Non-pigmented ciliary epithelial cell (primary cell): ENCODE measurements at places on chromosomes 4 and X.

- no peak for DNase-seq
Measured at GRCh38 chrX:153411255-153411987, at the start of gene ZFP92. Gene ZFP92 (plus strand): TSS chrX:153411472. CDS start chrX:153418323, 6,851 bp downstream.

DNA sequence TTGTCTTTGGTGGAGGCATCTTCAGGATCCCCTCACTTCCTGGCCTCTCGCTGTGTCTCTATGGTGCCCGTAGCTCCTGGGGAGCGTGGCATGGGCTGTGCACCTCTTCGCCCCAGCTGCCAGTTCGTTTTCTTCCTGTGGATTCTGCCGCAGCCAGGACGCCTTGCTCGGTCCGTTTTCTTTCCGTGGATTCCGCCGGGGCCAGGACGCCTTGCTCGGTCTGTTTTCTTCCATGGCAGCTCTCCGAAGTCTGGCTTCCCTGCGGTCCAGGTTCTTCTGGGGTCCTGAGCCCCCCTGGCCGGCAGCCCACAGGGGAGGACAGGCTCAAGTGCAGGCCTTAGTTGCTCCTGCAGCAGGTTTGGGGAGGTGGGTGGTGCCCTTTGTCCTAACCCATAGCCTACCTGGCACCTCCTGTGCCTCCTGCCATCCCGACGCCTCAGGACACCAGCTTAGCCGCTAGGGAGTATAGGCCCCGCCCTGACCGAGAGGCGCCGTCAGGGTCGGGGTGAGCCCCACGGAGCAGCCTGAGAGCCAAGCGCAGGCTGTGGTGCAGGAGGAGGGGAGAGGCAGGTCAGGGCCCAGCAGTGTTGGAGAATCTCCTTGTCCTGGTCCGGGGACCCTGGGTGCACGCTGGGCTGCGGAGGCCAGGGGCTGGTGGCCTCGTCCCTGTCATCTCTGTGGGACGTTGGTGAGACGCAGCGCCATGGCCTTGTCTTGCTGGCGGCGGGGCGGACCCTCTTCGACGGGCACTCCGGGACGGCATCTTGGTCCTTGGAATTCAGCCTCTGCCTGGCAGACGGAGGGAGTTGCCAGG, 27.1 kb downstream of the UVSSA start:
- no peak for DNase-seq

DNA sequence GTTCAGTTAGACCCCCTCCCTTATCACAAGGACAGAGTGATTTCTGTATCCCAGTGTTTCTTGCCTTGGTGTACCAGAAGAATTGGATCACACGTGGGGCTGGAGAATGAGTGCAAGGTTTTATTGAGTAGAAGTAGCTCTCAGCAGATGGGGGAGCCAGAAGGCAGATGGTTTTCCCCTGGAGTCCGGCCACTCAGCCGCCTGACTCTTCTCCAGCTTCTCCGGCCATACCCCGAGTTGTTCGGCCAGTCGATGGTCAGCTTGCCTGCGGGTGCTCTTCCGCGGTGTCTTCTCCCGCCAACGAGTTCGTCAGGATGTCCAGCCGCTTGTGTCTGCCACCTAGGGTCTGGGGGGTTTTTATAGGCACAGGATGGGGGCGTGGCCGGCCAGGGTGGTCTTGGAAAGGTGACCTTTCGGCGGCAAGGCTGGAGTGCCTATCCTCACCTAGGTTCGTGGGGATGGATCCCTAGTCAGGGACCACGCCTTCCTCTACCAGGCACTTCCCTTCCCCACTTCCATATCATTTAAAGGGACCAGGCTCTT, 14.5 kb downstream of the GAB1 start:
- DNase-seq = no peak

DNA sequence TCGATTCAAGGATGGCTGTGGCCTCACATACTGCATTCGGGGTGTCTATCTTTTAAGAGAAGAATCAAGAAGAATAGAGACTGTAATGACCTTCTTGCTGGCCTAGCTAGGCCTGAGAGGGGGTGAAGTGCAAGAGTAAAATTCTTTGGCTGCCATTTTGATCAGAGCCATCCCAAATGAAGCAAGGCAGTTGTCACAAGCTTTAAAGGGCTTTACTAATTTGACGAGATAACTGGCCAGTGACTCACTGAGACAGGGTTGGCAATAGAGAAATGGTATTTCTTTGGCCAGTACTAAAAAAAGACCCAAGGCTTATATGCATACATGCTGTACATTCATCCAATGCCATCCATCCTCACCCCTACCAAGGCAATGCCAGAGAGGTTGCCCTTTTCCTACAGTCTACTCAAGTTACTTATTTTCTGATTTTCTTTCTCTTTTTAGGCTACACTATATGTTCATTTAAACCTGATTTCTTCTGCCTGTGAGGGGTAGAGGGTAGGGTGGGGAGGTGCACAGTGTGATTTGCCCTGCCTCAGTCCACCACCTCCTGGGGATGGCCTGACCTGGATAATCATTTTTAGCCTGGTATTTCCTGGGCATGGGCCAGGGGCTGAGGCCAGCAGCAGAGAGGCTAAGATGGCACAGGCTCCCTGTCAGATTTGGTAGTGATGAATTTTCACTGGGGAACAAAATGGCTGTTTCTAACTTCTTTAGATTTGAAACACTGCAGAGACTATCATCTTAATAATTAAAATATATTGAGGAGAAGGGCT, 32.2 kb downstream of the ATG4A start:
- no peak for DNase-seq

DNA sequence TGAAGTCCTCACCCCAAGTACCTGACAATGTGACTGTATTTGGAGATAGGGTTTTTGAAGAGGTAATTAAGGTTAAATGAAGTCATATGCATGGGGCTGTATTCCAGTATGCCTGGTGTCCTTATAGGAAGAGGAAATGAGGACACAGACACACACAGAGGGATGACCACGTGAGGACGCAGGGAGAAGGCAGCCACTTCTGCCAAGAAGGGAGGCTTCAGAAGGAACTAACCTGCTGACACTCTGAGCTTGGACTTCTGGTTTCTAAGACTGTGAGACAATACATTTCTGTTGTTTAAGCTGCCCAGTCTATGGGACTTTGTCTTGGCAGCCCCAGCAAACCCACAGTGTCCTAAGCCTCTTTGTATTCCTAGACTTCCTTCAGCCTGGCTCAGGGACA, 3.0 kb upstream of the SLC2A9 start:
- no peak for DNase-seq

- DNase-seq = no peak
Measured at GRCh38 chr4:82983444-82983843, 27.2 kb downstream of the LIN54 start.

DNA sequence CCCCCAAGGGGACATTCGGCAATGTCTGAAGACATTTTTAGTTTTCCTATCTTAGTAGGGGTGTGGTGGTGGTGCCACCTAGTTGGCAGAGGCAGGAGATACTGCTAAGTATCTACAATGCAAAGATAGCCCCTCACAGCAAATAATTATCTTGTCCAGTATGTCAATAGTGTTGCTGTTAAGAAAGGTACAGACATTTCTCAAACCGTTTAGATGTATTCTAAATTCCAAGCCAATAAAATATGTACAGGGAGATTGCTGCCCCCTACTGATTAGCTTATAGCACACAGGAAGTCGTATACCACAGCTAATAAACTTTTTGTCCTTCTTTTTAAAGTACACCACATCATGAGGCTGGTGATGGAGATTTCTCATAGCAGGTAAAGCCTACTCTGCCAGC, 260.5 kb downstream of the TMA16 start:
- DNase-seq = no peak

DNA sequence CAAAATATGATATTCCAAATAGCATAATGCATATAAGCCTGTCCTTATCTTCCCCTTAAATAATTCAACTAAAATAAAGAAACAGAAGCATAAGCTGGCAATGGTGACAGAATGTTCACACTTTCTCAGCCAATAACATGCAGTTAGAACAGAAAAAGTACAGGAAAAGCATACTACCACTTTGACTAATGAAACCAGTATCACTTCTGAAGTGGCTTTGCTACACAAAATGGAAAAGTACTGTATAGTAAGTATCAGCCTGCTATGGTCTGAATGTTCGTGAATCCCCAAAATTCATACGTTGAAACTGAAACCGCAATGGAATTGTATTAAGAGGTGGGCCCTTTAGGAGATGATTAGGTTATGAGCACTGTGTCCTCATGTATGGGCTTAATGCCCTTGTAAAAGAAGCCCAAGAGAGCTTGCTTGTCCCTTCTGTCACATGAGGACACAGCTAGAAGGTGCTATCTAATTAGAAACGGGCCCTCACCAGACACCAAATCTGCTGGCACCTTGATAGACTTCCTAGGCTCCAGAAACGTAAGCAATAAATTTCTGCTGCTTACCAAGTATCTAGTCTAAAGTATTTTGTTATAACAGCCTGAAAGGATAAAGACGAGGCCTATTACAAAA, 102.6 kb downstream of the PRDM5 start:
- no peak for DNase-seq

DNA sequence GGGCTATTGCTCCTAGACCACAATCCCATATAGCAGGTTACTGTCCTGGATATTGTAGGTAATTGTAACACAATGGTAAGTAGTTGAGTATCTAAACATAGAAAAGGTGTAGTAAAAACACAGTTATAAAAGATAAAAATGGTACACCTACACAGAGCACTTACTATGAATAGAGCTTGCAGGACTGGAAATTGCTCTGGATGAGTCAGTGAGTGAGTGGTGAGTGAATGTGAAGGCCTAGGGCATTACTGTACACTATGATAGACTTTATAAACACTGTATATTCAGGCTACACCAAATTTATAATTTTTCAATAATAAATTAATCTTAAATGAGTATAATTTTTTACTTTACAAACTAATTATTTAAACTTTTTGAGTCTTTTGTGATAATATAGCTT, 425.7 kb downstream of the PABPC4L start:
- peak; percentile 26 for DNase-seq

DNA sequence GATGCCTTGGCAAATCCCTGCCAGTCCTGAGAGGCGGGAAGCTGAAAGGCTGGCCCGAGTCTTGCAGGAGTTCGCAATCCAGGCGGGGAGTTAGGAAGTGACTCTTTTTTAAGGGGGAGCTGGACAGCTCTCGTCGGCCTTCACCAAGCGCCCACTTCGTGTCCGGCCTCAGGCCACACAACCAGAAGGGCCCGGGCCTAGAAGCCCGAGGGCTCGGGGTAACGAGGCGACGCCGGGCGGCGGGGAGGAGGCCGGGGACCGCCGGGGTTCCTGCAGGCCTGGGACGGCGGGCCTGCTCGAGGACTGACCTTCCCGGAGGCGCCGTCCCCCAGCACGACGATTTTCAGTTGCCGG, 395 bp downstream of the RAB28 start:
- DNase-seq = no peak

- DNase-seq = peak; percentile 80
Measured at GRCh38 chr4:77699731-77700210, 94.2 kb downstream of the CXCL13 start.

DNA sequence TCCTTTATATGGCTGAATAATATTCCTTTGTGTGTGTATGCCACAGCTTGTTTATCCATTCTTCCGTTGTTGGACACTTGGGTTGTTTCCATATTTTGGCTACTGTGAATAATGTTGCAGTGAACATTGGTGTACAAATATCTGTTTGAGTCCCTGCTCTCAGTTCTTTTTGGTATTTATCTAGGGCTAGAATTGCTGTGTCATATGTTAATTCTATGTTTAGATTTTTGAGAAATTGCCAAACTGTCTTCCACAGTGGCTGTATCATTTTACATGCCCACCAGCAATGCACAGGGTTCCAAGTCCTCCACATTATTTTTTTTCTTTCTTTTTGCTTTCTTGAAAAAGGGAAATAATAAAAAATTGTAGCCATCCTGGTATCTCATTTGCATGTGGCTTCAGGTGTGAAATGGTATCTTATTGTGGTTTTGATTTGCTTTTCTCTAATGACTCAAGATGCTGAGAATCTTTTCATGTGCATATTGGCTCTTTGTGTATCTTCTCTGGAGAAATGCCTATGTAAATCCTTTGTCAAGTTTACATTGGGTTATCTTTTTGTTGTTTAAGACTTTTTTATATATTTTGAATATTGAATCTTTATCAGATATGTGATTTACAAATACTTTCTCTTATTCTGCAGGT, 129.7 kb downstream of the RAPGEF2 start:
- no peak for DNase-seq

DNA sequence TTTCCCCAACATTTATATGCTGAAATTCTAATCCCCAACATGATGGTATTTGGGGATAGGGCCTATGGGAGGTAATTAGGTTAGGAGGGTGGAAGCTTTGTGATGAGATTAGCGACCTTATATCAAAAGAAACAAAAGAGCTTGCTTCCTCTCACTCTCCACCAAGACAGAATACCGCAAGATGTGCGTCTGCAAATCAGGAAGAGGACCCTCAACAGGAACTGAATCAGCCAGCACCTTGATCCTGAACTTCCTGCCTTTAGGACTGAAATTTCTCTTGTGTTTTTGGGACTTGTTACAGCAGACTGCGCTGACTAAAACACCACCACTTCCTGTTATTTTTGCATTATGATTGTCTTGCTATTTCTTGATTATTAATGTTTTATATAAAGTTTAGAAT, 1889.4 kb downstream of the C4orf33 start:
- no peak for DNase-seq

GRCh38 chr4:31146366-31146765, 426.2 kb downstream of the PCDH7 start:
- DNase-seq = no peak

DNA sequence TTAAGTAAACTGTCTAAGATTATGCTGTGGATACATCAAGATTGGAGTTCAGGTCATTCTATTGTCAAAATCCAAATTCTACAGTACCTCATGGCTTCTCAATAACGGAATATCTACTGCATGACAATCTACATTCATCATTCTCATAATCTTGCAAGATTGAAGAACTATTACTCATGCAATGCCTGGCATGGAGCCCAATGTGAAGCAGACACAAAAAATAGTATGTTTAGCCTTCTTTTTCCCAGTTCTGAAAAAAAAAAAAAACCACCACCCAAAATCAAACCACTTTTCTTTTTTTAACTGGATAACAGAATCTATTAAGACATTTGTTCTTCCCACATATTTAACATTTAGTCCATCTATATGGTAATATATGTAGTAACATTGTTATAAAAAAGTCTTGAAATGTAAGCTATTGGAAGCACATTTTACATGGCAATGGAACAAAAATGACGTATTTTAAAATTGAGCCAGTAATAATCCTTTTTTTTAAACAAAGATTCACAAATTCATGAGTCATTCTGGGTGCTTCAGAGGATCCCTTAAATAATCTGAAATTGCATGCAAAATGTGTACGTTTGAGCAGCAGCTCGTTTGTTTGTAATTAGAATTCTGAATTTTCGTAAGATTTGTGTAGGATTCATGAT, 232.2 kb upstream of the FMR1 start:
- no peak for DNase-seq

- peak; percentile 8 for DNase-seq
Measured at GRCh38 chrX:155263854-155264628, at the start of gene RAB39B. Gene RAB39B (minus strand): TSS chrX:155264491. CDS start chrX:155264288, 203 bp downstream.

GRCh38 chr4:833156-833555, 7.2 kb upstream of the CPLX1 start:
- no peak for DNase-seq
